ENCODE measurements at places on chromosomes 6 and 20.

DNA sequence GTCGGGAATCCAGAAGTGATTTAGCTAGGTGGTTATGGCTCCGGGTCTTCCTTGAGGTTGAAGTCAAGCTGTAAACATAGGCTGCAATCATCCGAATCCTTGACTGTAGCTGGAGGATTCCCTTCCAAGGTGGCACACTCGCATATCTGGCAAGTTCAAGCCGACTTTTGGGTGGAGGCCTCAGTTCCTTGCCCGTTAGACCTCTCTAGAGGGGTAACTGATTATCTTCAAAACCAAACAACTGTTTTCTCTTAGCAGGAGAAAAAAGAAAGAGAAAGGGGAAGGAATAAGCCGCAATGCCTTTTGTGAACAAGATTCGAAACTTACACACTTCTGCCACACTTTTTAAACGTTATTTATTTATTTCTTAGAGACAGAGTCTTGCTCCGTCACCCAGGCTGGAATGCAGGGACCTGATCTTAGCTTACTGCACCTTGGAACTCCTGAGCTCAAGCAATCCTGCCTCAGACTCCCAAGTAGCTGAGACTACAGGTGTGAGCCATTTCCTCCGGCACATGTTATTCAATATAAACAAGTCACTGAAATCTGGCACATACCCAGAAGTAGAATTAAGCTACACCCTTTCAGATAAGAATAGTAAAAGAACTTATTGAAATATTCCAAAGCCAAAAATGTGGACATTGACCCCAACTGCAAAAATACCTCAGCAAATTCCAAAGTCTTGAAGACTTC, 76.3 kb downstream of the HFE start:
- DNase-seq = no peak

DNA sequence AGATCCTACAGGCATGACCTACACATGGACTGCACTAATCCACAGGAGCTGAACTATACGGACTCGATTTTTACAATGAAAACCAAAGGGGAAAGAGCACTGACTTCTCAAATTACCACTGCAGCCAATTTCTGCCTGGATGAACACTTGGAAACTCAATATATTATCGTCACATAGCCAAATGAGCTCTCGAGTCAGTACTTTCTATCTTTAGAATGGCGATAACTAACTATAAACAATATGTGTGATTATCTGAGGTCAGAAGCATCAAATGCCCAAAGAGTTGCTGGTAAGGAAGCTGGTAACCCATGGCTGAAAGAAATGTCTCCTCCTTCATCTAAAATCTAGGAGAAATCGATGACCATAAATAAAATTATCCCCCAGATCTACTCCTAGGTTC, 86.7 kb downstream of the KIF16B start:
- DNase-seq = no peak

- no peak for DNase-seq
Observed at GRCh38 chr6:68339488-68340131, 295.5 kb upstream of the ADGRB3 start.

DNA sequence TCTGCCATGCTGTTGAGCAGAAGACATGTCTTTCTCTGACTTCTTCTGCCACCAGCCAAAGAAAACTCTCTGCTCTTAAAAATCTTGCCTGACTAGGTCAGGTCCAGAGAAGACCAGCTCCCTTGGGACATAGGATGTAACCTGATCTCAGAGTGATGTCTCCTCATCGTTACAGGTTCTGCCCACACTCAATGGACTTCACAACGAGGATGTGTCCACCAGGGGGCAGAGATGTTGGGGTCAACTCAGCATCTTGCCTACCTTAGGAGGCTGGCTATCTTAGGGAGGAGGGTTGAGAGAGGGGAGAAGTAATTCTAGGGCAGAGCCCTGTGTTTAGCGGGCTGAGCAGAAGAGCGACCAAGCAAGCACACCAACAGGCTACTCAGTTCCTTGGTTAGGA, 207.6 kb upstream of the CDH4 start:
- no peak for DNase-seq

GRCh38 chr20:35192118-35192872, 20.4 kb downstream of the PROCR start:
- no peak for DNase-seq

DNA sequence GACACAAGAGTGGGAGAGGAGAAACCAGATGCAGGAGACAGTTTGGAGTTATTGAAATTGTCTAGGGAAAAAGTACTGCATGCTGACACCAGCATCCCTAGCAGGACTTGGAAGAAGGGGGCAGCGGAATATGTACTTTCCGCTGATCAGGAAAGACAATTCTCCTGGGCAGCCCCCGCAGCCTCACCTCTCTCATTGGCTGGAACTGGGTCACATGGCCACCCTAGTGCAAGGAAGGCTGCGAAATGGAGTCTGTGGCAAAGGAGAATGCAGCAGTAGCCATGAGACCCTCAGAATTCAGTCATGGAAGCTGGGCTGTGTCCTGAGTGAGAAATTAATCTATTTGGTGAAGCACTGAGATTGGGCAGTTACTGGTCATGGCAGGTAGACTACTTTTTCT, 131.3 kb downstream of the CLIC5 start:
- DNase-seq = no peak

DNA sequence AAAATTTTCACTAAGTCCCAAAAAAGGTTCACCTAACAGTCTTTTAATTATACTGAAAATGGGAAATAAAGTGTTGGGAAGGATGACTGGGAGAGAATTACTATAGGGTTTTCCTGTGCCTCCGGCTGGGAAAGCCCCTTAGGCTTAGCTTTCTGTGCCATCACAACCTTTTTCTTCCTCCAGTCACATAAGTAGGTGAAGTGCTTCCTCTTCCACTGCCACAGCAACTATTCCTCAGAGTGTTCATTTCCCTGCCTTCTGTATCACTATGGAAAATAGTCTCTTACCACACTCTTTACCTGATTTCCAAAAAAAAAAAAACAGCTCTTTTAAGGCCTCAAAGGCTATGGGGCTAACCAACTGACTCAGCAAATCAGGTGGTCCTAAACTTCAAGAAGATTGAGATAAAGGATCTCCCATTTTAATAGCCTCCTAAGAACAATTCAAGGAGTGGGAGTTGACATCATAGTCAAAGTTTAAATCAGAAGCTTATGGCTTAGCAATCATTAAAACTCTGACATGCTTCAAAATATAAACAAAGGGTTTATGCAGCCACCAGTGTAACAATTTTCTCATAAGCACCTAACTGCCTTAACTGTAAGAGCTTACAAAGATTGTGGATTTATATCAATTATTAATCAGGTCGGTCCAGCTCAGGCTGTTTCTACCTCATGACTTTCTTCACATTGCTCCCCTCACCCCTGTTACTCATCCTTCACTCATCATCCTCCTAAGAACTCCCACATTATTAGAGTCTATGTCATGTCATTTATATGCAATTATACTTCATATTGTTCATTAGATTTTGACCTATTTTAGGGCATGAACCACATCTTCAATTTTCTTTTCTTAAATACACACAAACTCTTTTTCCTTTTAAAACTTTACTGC, 95.3 kb downstream of the RNGTT start:
- no peak for DNase-seq

DNA sequence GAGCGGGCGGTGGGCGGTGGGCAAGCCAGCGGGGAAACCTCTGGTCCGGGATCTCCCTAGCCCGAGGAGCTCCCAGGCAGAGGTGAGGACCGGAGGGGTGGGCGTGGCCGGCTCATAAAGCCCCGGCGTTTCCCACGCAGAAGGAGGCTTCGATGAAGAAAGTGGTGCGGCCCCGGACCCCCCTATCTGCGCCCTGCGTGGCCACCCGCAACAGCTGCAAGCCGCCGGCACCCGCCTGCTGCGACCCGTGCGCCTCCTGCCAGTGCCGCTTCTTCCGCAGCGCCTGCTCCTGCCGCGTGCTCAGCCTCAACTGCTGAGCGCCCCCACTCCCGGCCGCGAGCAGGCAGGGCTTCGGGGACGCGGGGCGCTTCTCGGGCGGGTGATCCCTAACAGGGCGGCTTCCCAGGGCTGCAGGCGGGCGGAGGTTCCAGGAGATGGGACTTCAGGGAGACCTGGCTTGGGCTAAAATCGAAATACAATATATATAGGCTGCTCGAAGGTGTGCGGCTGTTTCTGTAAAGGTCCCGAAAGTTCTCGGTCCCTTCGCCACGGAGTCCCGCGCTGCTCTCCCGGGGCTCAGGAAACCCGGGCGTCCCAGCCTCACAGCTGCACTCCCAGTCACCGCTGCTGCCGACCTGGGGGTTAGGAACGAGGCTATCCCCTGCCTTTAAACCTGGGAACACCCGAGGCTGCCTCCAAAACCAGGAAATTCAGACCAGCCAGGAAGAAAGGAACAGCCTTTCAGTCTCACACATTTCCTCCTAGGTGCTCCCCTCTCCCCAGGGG, 27.8 kb downstream of the ASIP start:
- no peak for DNase-seq

- DNase-seq = no peak
Observed at GRCh38 chr6:16358531-16359138, 120.2 kb downstream of the GMPR start.

GRCh38 chr6:30200551-30201281, 12.5 kb downstream of the TRIM26 start:
- DNase-seq = no peak

GRCh38 chr20:33656010-33656782, 5.9 kb upstream of the C20orf144 start:
- DNase-seq = no peak

- no peak for DNase-seq
Observed at GRCh38 chr20:35871259-35871771, 83.0 kb downstream of the SCAND1 start.

DNA sequence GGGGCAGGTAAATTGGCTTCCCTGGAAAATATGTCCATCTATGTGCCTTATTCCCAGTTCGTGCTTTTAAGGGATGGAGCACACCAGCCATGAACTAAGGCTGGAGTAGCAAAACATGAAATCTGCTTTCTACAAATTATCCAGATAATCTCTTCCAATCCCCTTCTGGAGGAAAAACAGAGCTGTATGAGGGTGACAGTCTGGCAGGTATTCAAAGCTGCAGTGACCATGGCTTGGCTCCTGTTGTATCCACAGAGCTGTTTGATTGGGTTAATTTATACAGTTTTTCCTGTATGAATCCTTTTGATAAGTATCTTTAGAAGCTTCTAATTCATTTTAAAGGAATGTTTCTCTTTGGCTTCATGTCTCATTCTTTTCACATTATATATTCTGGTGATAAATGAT, 144.4 kb downstream of the AIG1 start:
- DNase-seq = no peak

- no peak for DNase-seq
Observed at GRCh38 chr20:2210646-2211552, 84.9 kb upstream of the TGM3 start.

- DNase-seq = no peak
Observed at GRCh38 chr20:8867038-8867740, 201.7 kb upstream of the PLCB4 start.

GRCh38 chr6:52995913-52996645, 995 bp upstream of the GSTA4 start:
- no peak for DNase-seq

DNA sequence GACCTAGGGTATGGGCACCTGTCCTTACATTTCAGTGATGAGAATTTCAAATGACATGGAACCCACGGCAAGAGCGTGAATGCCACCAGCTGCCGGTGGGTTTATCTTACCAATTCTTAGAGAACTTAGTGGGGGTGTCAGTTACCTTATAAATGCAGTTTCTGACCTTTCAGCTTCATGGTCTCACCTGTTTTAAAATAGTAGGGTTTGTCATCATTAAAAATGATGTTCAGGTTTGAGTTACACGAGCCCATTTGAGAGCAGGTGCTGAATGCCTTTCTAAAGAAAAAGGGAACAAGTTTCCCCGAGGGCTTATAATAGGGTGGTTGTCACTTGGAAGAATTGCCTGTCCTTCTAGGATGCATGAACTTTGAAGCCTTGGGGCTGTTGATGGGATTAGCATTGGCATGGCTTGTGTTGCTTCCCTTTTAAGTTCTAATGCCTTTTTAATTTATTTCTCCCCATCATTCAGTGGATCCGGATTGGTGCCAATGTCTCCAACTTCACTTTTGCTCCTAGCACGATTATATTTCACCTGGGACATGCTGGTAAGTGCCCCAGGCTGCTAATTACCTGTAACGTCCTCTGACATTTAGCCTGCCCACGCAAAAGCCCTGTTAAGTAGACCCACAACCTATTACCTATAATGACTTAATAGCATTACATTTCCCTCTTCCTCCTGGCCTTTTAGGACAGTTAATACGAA, 27.9 kb downstream of the GHRH start:
- no peak for DNase-seq

Measured in activated CD8-positive, alpha-beta memory T cell treated with anti-CD3 and anti-CD28 coated beads for 4 hours (primary cell).